Glutamatergic neuron (in vitro differentiated cells): ENCODE measurements at places on chromosomes 6 and 20. TPM values are rescaled to one million over a fixed set of nuclear protein-coding genes. Genes with fewer than 3 reads are reported as not detected.
A peak's percentile ranks its signal among the peaks of the same experiment; 100 is the strongest.

DNA sequence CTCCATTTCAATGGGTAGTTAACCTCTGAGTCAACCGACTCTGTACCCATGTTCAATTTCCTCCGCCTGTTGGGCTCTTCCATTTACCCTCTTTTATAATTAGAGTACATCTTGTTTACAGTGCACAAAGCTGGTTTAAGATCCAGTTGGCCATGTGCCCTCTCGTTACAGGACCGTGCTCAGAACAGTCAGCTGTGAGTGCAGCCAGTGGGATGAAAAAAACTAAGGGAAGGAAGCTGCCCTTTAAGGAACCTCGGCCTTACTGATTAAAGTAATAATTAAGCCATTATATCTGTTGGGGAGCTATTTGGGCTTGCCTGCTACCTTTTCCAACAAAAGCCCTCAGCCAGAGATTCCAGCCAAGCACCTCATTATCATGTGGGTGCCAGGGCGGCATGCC lies 68.8 kb downstream of the TMEM170B start:
- no peak overlapping the region for H3K27ac ChIP-seq
- H3K4me3 ChIP-seq = no peak overlapping the region
- H3K27me3 ChIP-seq = no peaks in the 10 kb centered on the region
- no peaks in the 10 kb centered on the region for H3K36me3 ChIP-seq
- DNase-seq = no peak

GRCh38 chr20:31709939-31710338 lies 12.7 kb downstream of the BCL2L1 start:
- H3K27me3 ChIP-seq = peaks cover 3% of the 10 kb centered on the region
- no peak overlapping the region for H3K4me3 ChIP-seq
- no peak for DNase-seq
- H3K36me3 ChIP-seq = peaks cover 3% of the 10 kb centered on the region
- H3K4me1 ChIP-seq = peaks cover 27% of the 10 kb centered on the region

GRCh38 chr6:18263418-18264218 lies 712 bp downstream of the DEK start:
- peaks cover 12% of the 10 kb centered on the region for H3K27me3 ChIP-seq
- peak overlapping the region; percentile 99 for H3K4me3 ChIP-seq
- peak overlapping the region; percentile 40 for H3K27ac ChIP-seq
- no peak for DNase-seq

DNA sequence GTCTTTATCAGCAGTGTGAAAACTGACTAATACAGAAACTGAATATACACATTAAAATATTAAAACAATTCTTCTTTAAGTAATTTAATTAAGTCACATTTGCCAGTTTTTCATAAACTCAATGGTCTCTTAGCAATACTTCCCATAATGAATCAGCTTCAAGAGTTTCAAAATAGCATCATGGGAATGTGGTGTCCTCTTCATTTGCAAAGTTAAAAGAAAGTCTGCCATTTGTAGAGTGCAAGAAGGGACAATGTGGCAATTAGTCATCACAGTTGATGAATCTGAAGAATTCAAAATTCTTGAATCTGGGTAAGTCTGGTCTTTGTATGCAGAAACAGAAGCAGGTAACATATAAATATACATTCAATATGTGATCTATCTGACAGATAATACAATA lies 38.7 kb downstream of the SYNE1 start:
- no peak for DNase-seq
- H3K27ac ChIP-seq = no peak overlapping the region
- H3K27me3 ChIP-seq = peaks cover 2% of the 10 kb centered on the region
- no peak overlapping the region for H3K4me3 ChIP-seq
- H3K36me3 ChIP-seq = no peaks in the 10 kb centered on the region

GRCh38 chr20:24629668-24630067 lies 160.2 kb downstream of the SYNDIG1 start:
- peaks cover 5% of the 10 kb centered on the region for H3K4me1 ChIP-seq
- H3K27ac ChIP-seq = no peak overlapping the region
- H3K36me3 ChIP-seq = peaks cover 7% of the 10 kb centered on the region
- H3K4me3 ChIP-seq = no peak overlapping the region
- DNase-seq = no peak
- peaks cover 18% of the 10 kb centered on the region for H3K27me3 ChIP-seq

GRCh38 chr6:26468829-26469228 lies 11.1 kb downstream of the BTN2A1 start:
- peaks cover 25% of the 10 kb centered on the region for H3K36me3 ChIP-seq
- no peak for DNase-seq
- H3K4me3 ChIP-seq = no peak overlapping the region

- H3K4me3 ChIP-seq = no peak overlapping the region
- DNase-seq = no peak
- no peaks in the 10 kb centered on the region for H3K36me3 ChIP-seq
- no peak overlapping the region for H3K27ac ChIP-seq
Measured at GRCh38 chr6:7121700-7122241, 14.0 kb downstream of the RREB1 start.

DNA sequence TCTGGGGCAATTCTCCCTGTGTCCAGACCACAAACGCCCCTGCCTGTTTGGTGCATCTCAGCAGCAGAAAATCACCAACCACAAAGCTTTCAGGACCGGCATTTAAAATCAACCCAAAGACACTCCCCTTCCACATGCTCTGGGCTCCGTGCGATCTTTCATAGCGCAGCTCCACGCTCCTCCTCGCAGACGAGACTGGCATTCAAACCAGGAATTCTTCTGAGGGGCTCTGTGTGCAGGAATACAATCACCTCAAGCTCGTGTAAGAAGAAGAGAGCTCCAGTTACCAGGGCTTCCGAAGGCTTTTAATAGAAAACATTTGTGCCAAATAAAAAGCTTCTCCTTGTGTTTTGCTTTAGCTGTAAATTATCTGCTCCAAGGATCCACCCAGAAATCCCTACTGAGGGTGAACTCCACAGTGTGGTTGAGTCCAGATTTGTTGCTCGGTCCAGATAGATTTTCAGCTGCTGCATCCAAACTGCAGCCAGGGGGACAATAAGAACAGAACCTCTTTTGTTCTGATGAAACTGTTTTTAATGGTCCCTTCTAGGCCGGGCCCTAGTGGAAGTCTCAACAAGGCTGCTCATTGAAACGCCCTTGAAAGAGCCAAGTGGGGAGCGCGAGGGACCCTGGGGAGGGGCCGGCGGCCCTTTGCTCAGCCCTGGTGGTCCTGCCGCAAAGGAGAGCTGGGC lies 16.4 kb upstream of the BMP7 start:
- peaks cover 27% of the 10 kb centered on the region for H3K4me1 ChIP-seq
- peak overlapping the region; percentile 9 for H3K27ac ChIP-seq
- H3K27me3 ChIP-seq = peaks cover 5% of the 10 kb centered on the region
- no peaks in the 10 kb centered on the region for H3K36me3 ChIP-seq
- DNase-seq = no peak

DNA sequence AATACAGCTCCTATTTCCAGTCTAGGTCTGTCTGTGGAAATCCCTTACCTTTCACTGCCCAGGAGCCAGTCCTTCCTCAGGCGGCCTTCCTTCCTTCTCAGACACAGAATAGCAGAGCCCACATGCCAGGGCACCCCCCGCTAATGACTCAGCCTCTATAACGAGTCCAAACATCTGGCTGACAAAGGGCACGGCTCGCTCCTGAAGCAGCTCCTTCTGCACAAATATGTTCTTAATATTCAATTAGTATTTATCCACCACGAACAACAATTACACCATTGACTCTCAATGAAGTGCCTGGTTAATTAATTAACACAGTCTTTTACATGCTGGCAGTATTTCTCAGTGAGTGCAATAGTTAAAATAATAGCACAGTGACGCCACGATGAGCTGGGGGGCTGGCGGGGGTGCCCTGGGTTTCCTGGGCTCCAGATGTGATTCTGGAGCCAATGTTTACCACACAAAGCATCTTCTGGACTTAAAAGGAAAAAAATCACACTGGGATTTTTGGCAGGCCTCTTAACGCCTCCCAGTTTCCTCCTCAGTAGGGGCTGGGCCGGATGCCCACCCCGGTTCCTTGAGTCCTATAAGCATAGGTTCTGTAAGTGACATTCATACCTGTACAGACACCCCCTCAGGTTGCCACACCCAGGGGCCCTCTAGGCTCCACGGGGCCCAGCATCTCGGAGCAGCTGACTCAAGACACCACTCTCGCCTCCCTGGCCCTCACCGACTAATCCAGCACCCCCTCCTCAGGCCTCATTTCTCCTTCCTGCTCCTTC lies 158.6 kb upstream of the MLN start:
- H3K4me3 ChIP-seq = no peak overlapping the region
- peaks cover 13% of the 10 kb centered on the region for H3K27me3 ChIP-seq
- no peaks in the 10 kb centered on the region for H3K36me3 ChIP-seq
- no peak for DNase-seq

MICAL1 gene
- 782 TPM for total RNA-seq

- H3K4me1 ChIP-seq = no peaks in the 10 kb centered on the region
- H3K4me3 ChIP-seq = no peak overlapping the region
- no peak overlapping the region for H3K27ac ChIP-seq
Measured at GRCh38 chr6:104483225-104483834, 376.4 kb downstream of the HACE1 start.

GRCh38 chr6:54267798-54268197 lies 40.4 kb upstream of the TINAG start:
- no peak overlapping the region for H3K4me3 ChIP-seq
- no peaks in the 10 kb centered on the region for H3K27me3 ChIP-seq
- no peaks in the 10 kb centered on the region for H3K36me3 ChIP-seq
- DNase-seq = peak; percentile 13
- no peak overlapping the region for H3K27ac ChIP-seq

DNA sequence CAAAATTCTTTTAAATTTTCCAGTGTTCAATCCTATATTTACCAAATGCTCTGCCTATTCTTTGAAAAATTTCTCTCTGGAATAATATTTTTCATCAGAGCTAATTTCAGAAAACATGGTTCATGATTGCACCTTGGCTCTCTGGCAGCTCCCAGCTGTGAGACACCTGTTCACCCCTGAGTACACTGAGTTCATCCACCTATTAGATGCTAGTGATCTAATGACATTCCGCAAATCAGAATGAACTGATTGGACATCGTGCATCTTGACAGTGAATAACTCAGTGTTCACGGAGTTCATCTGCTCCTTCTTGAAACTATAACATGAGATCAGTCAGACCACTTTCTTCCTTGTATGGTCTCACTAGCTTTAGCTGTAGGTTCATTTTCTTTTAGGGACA lies 3.9 kb upstream of the SHPRH start:
- no peaks in the 10 kb centered on the region for H3K36me3 ChIP-seq
- H3K27ac ChIP-seq = no peak overlapping the region
- DNase-seq = no peak
- no peaks in the 10 kb centered on the region for H3K4me1 ChIP-seq
- H3K4me3 ChIP-seq = no peak overlapping the region

GRCh38 chr20:26276554-26277210 lies 580.0 kb upstream of the ZNF337 start:
- H3K4me1 ChIP-seq = peaks cover 13% of the 10 kb centered on the region
- peaks cover 9% of the 10 kb centered on the region for H3K36me3 ChIP-seq
- DNase-seq = peak; percentile 65

FKBP5 gene
- total RNA-seq = 10.6 TPM

DNA sequence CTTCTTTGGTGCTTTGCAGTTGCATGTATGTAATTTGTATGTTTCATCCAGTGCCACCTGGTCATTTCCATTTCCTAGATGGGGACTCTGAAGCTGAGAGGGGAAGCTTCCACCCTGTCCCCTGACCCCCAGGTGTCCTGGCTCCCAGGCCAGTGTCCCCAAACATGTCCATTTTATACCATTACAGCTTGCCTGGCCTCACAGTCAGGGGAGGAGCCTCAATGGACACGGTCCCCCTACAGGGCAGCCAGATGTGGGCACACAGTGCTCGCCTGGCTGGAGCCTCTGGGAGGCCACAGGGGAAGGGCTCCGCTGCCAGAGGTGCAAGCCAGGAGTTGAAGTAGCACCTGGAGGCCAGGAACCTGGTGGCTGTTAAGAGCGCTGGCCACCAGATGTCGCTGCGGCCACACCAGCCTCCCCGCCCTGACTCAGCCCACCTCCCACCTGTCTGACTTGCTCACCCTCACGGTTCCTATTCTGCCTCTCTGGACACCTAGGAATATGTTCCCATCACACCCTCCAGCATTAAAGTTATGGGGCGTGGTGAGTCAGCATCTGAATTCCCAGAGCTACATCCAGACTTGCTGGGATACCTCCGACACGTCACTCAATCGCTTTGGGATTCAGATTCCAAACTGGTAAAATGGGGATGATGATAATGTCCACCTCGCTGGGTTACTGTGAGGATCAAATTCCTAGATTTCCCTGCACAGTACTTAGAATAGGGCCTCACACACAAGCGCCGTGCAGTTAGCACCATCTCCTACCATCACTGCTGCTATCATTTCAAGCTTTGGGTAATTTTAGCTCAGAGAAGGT lies 107.4 kb downstream of the SULF2 start:
- H3K4me3 ChIP-seq = no peak overlapping the region
- DNase-seq = peak; percentile 70
- H3K27me3 ChIP-seq = peaks cover 2% of the 10 kb centered on the region
- peaks cover 4% of the 10 kb centered on the region for H3K4me1 ChIP-seq
